ENCODE measurements at places on chromosomes 6 and 20.

DNA sequence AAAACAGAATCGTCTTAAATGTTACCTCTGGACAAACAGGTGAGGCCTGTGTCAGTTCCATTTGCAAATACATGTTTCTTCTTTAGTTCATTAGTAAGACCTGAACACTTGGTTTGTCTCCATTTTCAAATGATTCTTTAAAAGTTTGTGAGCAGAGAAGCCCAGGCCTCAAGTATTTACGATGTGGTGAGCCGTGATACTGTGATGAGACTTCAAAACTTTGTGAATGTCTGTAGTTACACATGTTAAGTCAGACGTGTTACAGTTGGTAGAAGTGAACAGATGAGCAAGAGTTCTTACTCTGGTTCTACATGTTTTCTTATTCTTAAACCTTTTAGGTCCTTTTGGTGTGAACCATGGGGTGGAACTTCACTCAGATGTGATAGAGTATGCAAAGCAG lies 8.5 kb downstream of the PCMTD2 start:
- no peak for DNase-seq

GRCh38 chr6:132204591-132204990 lies 196.7 kb downstream of the MOXD1 start:
- DNase-seq, result no peak

DNA sequence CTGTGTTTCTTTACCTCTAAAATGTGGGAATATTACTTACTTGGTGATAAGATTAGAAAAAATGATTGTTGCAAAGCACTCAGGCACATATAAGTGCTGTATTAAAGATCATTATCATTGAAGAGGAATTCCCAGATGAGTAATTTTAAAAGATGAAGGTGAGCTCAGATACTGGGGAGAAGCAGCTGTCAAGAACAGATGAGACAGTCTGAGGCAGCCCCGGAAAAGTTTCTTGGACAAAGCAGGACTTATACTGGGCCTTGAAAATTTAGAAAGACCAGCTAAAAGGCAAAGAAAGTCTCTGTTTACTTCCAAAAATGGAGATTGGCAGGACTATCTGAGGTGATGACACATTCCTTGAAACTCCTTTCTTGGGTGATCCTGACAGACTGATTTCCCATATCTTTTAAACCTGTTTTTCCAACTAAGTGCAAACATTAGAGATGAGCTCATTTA lies 93.8 kb upstream of the MARCKS start:
- DNase-seq, result no peak

- DNase-seq, result no peak
These were observed 291.8 kb upstream of the MARCKS start for GRCh38 chr6:113565306-113565705.

- no peak for DNase-seq
These were observed 313.0 kb downstream of the BMP2 start for GRCh38 chr20:7080472-7080871.

GRCh38 chr20:38599410-38599882 lies 2.2 kb upstream of the ARHGAP40 start:
- no peak for DNase-seq

- no peak for DNase-seq
These were observed 157.9 kb downstream of the BTBD9 start for GRCh38 chr6:38481851-38482250.

DNA sequence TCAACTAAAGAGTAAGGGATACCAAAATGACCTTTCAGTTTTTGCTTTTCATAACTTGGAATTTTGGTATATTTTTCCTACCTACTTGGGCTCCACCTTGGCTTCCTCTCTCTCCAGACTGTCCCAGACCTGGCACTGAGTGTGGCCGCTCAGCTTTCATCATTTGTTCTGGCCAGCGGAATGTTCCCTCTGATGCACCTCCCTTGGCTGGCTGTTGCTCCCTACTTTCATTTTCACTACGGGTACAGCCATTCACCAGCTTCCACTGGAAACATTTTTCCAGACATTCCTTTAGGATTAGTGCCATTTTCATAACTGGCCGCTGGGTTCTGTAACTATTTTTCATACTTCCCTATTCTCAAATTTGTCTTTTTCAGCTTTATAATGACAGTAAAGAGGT lies 487.4 kb downstream of the TENT5A start:
- DNase-seq, result no peak

GRCh38 chr6:111471533-111471932 lies 11.5 kb downstream of the REV3L start:
- no peak for DNase-seq

DNA sequence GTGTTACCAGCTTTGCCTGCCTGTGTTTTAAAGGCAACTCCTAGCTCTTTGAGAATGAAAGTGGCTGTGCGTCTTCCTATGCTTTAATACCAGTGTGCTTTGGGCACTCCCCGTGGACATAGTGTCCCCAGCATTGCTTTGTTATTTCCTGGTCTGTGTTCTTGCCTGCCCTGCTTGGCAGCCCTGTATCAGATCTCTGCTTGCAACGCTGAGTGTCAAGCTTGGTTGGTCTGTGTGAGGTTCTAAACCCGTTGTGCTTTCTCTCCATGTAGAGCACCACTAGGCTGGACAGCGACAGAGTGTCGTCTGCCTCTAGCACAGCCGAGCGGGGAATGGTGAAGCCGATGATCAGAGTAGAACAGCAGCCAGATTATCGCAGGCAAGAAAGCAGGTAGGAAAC lies 80.2 kb downstream of the AFDN start:
- peak; percentile 69 for DNase-seq

- DNase-seq, result no peak
These were observed 123.4 kb downstream of the CEBPB start for GRCh38 chr20:50313827-50314677.

DNA sequence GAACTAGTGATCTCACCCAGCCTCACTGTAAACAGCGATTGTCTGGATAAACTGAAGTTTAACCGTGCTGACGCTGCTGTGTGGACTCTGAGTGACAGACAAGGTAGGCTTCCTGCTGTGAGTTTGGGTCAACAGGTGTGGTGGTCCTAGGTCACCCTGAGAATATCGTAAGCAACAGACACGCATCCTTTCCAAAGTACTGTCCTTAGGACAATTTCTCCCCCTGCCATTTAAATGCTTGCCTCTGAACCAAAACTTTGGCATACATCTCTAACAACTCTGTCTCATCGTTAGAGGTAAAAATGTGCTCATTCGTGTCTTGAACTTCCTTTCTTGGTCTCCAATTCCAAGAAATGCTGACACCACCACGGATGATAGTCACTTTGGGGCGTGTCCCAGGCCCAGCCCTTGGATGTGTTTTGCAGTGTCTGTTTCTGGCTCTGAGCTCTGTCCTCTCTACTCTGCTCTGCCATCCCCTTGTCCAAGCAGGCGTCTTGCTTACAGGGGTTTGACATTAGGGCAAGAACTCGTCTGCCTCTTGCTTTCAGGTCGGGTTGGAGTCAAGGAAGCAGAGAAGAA lies 95.5 kb downstream of the EYA2 start:
- DNase-seq, result no peak

- no peak for DNase-seq
These were observed 360.7 kb upstream of the CHD6 start for GRCh38 chr20:41978875-41979274.

GRCh38 chr6:127191716-127192115 lies 73.2 kb downstream of the RSPO3 start:
- no peak for DNase-seq

GRCh38 chr20:51162015-51162414 lies 139.1 kb upstream of the KCNG1 start:
- DNase-seq, result no peak

DNA sequence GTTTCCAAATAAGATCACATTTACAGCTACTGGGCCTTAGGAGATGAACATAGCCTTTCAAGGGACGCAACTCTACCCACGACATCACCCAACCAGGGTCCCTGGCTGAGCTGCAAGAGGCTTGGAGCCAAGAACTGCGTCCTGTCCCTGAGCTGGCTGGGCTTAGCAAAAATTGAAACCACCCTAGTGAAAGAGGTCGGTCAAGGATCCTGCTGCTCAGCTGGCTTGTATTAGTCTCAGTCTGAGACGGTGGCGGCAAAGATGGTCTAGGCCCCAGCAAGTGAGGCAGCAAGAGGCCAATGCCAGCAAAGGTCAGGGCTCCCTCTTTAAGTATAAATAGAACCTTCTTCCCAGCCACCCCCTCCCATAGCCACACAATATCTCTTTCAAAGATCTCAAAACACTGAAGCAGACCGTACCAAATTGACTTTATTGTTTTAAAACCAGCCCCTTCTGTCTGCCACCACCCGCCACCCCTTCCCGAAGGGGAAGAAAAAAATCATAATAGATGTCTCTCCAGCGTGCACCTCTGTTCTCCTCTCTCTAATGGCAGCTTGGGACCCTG lies 140.5 kb downstream of the EYA2 start:
- no peak for DNase-seq

GRCh38 chr20:20535051-20535450 lies 167.1 kb downstream of the INSM1 start:
- no peak for DNase-seq

- DNase-seq, result no peak
These were observed 179.5 kb downstream of the BTBD9 start for GRCh38 chr6:38460186-38460585.

DNA sequence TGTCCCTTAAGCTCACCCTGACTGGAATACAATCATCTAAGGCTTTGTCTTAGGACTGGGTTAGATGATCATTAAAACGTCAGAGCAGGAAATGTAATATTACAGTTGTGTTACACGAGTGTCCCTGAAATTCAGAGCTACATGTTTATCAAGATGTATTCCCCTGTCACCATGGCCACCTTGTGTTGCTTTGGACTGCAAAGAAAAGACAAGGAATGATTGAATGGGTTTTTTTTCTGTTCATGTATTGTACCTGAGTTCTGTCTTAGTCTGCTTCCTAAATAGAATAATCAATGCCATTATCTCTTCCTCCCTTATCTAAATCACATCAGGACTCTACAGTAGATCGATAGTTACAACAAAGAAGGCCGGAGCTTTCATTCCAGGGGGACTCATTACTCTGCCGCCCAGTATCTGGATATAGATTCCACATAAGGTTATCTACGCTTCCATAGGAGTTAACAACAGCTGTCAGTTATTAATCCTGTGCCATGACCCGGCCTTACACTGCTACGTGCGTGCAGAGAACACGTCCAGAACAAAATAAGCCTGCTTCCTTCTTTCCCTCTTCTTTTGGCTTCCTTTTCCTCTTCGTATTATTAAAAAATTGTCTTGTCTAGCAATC lies 274.1 kb upstream of the SASH1 start:
- DNase-seq, result no peak

- no peak for DNase-seq
These were observed 94.4 kb upstream of the IMPG1 start for GRCh38 chr6:76166874-76167273.

- DNase-seq, result no peak
These were observed 791 bp upstream of the STX11 start for GRCh38 chr6:144149558-144149893.

- no peak for DNase-seq
These were observed 20.8 kb downstream of the TOP1 start for GRCh38 chr20:41049451-41049850.

DNA sequence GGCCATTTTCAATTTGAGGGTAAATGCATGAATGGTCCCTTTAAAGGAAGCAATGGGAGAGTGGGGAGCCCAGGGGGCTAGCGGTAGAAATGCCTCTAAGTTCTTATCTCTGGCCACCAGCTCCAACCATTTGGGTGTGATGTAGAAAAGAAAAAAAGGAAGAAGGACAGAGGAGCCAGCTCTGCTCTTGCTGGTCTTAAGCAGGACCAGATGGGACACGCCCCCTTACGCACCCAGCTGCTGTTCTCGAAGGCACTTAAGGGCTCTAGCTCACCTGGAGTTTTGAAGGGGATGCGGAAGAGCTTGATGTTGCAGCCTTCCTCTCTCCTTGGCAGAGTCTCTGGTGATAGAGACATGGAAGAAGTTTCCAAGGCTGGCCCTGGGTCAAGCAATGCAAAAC lies 59.5 kb upstream of the RNF144B start:
- DNase-seq, result no peak

GRCh38 chr20:58277578-58278472 lies 31.7 kb upstream of the RAB22A start:
- no peak for DNase-seq

- DNase-seq, result no peak
These were observed 441.6 kb downstream of the HACE1 start for GRCh38 chr6:104418125-104418524.

- no peak for DNase-seq
These were observed 166.6 kb upstream of the MARCKS start for GRCh38 chr6:113690281-113691259.

GRCh38 chr6:169556758-169557548 lies 144.9 kb downstream of the WDR27 start:
- DNase-seq, result no peak

DNA sequence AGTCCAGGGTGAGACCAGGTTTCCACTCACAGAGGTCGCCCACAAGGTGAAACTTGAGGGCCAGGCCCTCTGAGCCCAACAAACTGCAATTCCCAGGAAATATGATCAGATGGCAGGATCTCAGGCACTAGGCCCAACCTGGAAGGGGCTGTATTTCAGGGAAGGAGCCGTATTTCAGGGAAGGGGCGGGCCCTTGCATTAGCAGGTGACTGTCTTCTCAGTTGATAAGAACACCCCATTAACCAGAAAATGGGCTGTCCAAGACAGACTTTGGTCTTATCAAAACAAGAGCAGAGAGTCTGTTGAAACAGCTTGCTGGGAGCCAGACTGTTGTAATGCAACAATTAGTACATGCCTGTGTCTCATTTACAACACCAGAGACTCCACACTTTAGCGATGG lies 10.9 kb upstream of the BNIP5 start:
- no peak for DNase-seq

GRCh38 chr6:43308101-43308989 lies at the start of gene CRIP3:
TSS of gene CRIP3 (minus strand) at chr6:43308826. CDS start at chr6:43308792, 34 bp downstream.
- DNase-seq, result peak; percentile 83
